GM04504 (cell line): ENCODE measurements at places on chromosomes 4 and X.

GRCh38 chrX:40864972-40865371 is 129.6 kb upstream of the MED14 start:
- peak; percentile 50 for DNase-seq

GRCh38 chr4:112181358-112182000 is 36.2 kb downstream of the FAM241A start:
- DNase-seq = no peak

DNA sequence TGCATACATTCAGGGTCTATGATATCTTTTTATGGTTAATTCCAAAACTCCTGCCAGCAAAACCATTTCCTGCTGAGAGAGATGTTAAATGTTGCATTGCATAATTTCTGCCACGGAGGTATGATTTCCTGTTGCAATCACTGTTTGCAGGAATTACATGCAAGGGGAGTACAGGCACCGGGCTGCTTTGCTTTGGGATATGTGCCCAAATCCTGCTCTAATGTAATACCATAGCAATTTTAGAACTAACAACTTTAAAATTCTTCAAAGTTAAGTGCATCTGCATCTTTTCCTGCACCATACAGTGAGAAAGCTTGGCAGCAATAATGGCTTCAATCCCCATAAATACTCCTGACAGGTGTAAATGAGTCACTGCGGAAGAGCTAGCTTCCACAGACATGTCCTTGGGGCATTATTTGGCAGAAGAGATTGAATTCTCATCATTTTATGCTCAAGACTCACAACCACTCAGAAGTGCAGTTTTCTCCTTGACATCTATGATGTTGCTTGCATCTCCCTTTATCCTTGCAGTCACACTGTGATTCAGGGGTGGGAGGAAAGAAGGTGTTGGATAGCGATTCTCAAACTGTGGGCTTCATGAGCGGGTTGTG is 29.6 kb downstream of the TRIM2 start:
- peak; percentile 89 for DNase-seq

- DNase-seq = no peak
Observed at GRCh38 chr4:166546009-166546408, 673.0 kb downstream of the TLL1 start.

DNA sequence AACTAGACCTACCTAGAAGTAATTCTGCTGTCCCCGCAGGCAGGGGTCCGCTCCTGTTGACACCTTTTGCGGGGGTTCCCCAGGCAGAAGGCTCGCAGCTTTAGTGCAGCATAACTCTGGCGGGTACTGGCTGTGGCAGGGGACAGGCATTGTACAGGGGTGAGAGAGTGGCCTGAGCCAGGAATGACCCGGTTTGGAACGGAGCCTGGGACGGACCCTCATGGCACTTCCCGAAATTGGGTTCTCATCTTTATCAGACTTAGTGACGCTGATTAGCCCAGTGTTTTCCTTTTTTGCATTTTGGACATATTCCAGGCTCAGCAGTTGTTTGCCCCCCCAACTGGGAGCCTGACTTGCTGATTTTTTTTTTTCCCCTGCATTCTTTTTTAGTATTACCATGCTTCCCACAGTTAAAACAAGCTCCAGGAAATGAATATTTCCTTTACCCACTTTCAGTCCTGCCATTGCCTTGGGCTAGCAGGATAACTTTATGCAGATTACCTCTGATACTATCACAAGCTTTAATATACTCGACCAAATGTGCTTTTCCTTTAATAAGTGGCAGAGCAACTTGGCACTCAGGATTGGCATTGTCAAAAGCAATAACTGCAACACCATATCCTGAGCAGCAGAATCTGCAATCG is 55.8 kb upstream of the WDR1 start:
- DNase-seq = no peak

DNA sequence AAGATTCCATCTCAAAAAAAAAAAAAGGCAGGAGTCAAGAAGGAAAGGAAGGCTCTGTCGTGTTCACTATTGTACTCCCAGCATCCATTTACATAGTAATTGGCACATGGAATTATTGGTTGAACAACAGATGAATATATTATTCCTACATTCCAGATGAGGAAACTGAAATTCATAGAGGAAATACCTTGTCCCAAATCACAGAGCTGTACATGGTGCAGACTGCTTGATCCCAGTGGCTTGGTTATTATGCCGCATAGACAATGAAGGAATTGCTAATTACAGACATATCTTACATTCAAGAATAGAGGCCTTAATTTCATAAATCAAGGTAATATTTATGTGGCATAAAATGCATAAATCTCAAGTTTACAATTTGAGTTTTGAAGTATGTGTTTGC is 63.6 kb downstream of the LDB2 start:
- DNase-seq = no peak

DNA sequence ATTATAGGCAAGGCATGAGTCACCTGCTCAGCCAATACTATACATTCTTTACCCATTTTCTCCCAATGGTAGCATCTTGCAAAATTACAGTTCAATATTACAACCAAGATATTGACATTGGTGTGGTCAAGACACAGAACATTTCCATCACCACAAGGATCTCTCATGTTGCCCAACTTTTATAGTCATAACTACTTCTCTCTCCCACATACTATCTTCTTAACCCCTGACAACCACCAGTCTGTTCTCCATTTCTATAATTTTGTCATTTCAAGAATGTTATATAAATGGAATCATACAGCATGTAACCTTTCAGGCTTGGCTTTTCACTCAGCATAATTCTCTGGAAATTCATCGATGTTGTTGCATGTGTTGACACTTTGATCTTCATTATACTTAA is 144.9 kb downstream of the ENOX2 start:
- DNase-seq = no peak

DNA sequence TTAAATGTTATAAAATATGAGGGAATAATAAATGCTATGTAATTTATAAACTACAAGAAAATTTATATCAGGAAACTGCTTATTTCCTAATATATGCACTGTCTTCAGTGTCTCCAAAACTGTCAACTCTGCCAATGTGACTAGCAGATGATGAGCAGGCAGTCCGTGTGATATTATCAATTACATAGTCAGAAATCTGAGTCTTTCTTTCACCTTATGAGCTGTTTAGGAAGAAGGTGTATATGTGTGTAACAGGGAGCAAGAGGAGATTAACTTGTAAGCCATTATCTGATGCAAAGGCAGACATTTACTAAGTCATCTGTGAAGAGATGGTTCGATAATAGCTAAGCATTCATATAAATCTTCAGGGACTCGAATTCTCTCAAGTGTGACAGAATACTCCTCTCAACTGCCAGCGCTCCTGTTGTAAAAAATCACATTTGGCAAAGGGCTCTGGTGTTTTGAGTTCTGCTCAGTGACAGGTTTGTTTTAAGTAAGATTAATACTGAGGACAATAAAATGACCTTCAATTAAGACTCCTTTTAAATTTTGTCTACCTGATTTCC is 79.7 kb downstream of the SNCA start:
- no peak for DNase-seq

DNA sequence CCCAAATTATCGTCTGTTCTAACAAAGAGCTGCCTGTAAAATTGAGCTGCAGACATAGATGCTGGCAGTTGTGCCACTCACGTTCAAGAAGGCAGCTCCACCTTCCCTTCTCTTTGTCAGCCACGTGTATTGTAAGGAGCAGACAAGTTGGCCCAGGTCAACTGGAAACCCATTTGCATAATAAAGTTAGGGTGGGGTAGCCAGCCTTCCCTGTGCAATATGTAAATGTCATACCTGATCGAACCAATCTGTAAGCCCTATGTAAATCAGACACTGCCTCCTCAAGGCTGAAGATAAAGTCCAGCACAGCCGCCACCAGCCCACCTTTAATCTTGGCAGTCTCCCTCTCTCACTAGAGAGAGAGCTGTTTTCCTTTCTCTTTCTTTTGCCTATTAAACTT is 117.2 kb downstream of the TMEM144 start:
- no peak for DNase-seq

DNA sequence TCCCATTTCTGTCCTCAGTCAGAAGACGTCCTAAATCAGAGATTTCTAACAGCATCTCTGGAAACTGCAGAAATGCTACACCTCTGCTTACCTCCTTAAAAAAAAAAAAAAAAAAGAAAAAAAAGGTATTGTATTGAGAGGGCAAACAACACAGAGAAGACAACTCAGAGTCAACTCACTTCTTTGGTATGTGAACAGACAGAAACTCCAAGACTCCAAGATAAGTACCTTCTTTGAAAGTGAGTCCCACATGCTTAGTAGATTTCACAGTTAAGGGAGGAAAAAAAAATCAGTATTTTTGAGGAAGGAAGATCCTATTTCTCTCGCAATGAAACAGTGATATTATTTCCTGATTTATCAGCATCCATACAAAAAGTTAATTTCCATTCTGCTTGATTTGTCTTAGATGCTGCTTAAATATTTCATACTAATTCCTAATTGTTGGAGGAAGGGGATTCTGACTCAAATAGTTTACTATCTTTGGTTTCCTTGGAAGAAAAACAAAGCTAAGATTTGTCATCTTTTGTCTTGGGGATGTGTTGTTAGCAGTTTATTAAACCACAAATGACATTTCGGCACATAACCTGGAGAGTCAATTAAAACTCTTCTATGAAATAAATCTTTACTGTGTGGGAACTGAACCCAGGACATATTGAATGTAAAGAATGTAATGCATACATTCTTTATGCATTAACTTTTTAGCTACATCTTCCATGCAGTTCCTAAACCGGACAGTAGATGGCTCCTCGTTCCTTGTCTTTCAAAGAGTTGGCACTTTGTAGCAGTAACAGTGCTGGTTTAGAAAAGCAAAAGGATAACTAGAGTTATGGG is 4.7 kb downstream of the RASGEF1B start:
- peak; percentile 32 for DNase-seq

GRCh38 chr4:147247579-147247978 is 233.3 kb upstream of the EDNRA start:
- DNase-seq = no peak

- peak; percentile 37 for DNase-seq
Observed at GRCh38 chr4:129095811-129096454, at the start of gene C4orf33. TSS of gene C4orf33 (plus strand) at chr4:129096152. CDS start at chr4:129102611, 6,459 bp downstream.

DNA sequence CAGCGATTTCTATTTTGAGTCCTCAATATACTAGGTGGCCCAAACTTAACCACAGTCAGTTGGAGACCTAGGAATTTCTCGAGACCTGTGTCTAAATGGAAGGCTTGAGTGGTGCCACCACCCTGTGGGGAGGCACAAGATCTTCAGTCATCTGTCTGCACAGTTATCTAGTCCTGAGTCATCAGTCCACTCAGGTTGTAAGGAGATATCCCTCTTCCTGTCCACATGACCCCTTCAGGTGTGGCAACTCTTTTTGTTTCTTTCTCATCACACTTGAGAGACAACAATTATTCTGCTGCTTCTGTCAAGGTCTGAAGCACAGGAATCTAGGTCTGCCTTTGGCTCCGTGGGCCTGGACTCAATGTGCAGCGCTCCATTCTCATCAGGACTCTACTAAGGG is 64.4 kb upstream of the IBSP start:
- no peak for DNase-seq

- no peak for DNase-seq
Observed at GRCh38 chr4:122903766-122904288, 18.6 kb downstream of the NUDT6 start.

GRCh38 chr4:3420956-3421355 is 20.8 kb upstream of the HGFAC start:
- no peak for DNase-seq

- no peak for DNase-seq
Observed at GRCh38 chrX:40660381-40660780, 13.0 kb upstream of the CXorf38 start.

DNA sequence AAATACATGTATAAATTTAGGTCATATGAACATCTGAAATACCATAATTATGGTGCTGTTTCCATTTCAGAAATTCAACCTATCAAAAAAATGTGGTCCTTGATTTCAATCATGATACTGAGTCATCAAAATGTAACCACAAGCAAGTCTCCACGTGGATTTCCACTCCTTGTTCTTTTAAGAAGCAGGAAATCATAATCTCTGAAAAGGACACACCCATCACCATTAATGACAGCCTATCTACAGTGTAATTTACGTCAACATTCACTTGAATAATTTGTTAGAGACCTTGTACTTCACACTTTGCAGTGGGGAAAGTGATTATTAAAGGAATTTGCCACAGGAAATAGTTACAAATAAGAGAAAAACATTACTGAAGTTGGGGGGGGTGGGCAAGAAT is 17.7 kb upstream of the SLC7A11 start:
- no peak for DNase-seq

GRCh38 chrX:70488856-70489255 is 44.2 kb downstream of the DLG3 start:
- no peak for DNase-seq

GRCh38 chr4:38387348-38387747 is 276.7 kb upstream of the KLF3 start:
- no peak for DNase-seq

DNA sequence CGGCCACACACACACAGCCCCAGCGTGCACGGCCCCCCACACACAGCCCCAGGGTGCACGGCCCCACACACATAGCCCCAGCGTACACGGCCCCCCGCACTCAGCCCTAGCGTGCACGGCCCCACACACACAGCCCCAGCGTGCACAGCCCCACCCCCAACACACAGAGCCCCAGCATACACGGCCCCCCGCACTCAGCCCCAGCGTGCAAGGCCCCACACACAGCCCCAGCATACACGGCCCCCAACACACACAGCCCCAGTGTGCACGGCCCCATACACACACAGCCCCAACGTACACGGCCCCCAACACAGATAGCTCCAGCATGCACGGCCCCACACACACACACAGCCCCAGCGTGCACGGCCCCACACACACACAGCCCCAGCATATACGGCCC is 17.6 kb downstream of the GAK start:
- DNase-seq = no peak

GRCh38 chr4:182145334-182145905 is 97.8 kb upstream of the TENM3 start:
- no peak for DNase-seq

DNA sequence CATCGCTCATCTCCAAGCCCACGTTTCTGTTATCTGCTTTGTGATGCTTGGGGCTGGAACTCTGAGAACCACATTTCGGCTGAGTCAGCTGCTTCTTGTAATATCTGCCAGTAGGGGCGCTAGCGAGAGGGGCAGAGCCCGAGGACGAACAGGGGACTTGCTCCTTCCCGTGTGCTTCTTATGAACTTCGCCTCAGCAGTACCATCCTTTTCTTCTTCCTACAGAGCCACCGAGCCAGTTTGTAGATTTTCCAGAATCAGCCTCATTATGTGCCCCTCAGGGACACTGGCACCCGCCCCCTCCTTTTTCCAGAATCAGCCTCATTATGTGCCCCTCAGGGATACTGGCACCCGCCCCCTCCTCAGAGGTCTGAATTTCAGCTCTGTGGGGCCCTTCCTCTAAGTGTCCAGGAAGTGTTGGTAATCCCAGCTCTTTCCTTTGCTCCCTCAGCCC is 441.7 kb upstream of the RASGEF1B start:
- DNase-seq = peak; percentile 0

DNA sequence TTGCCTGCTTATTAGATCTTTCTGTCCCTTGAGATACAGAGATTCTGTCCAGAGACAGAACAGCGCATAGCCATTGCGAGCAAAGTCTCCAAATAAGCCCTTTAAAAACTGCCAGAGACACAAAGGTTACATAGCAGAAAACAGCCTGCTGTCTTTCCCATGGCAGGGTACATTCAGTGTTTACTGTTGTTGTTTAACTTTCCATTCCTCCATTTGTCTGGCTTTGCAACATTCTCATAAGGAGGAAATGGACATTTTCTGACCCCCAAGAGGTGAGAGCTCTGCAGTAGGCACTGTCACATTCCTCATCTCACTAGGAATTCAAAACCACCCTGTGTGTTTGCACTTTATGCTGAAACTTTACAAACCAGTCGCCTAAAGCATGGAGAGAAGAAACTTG is 48.3 kb downstream of the PDE5A start:
- no peak for DNase-seq
